Right kidney (tissue), 9 donors: ENCODE measurements at places on chromosomes 6 and 20.

DNA sequence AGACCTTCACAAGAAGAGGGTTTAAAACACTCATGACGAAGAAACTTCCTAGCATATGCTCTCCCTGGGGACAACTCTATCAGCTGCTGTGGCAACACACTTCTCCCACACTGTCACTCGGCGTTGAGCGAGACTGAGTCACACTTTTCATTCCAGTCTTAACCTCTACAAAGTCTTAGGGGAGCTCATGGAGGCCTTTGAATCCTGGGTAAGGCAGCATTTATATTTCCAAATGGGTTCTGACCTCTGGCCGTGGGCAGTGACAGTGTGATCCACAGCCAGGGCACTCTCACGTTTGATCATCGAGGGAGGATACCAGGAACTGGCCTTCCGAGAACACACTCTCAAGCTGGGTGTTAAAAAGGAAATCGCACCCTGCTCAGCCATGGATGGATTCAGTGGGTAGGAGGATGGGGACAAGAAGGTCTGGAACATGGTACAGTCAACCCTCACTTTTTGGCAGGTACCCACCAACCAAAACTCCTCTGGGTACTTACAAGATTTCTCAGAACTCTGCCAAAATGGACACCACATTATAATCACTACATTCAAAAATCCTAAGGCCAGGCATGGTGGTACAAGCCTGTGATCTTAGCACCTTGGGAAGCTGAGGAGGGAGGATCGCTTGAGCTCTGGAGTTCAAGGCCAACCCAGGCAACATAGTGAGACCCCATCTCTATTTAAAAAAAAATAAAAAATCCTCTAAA is 19.6 kb downstream of the RRBP1 start:
- DNase-seq = no peak

DNA sequence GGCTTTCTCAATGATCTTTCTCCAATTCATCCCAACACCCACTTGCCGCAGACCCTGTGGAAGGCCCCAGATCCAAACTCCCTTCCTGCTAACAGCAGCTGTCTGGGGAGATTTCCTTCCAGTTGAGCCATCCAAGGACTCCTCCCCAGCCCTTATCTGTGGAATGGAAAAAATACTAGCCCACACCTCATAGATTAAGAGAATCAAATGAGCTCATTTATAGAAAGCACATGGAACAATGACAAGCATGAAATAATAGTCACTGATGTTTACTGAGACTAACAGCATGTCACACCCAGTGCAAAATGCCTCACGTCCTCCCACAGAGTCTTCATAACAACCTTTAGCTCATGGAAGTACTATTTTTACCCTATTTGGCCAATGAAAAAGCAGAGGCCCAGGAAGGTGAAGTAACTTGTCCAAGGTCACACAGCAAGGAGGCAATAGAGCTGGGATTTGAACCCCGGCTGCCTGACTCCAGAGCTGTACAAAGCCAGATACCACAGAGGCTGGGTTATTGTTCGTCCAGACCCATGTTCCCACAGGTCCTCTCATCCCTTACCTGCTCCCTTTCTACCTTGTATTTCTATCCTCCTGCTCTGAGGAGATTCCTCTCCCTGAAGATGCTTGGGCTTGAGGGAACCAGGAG is 23.4 kb upstream of the PTGIS start:
- DNase-seq = no peak

- DNase-seq = no peak
Measured at GRCh38 chr20:5928836-5929715, 21.3 kb downstream of the TRMT6 start.

DNA sequence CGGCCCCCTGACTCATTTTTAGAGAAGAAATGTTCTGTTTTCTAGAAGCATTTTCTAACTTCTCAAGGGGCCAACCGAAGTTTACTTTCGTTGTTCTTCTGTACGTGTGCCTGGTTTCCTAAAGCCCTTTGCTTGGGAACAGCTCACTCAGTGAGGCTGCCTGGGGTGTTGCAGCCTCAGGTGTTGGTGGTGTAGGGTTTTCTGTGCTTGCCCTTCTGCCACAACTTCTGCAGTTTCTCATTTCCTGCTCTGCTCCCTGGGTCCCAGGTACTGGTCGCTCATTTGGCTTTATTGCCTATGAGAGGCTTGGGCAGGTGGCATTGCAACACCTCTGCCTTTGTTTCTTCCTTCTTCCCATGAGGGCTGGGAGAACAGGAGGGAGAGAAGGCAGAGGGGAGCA is 278.3 kb downstream of the SOX4 start:
- DNase-seq = no peak

DNA sequence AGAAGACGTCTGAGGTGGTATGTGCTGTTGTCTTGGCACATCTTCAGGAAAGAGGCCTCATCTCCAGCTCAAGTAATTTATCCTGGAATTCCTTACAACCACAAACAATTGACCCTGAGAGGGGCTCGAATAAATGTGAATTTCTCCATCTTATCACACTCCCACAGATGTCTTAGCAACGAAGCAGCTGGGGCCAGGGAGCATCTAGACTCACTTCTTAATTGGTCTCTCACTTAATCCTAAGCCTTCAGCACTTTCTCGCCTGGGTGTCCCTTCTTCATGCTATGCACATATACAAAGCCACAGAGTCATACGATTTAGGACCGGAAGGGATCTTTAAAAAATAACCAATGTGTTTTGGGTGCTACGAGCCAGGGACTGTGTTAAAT is 27.1 kb downstream of the PCK1 start:
- DNase-seq = no peak

GRCh38 chr6:18585032-18585573 is 198.0 kb downstream of the RNF144B start:
- no peak for DNase-seq

GRCh38 chr6:111846066-111846465 is 27.2 kb downstream of the FYN start:
- DNase-seq = no peak

GRCh38 chr6:110799189-110799588 is 16.1 kb downstream of the CDK19 start:
- DNase-seq = no peak
